ENCODE measurements at places on chromosomes 5 and 9. TPM values are rescaled to one million over a fixed set of nuclear protein-coding genes. Genes with fewer than 3 reads are reported as not detected.
A peak's percentile ranks its signal among the peaks of the same experiment; 100 is the strongest.

SLC25A2 gene
- 0.30 TPM for polyA plus RNA-seq

ZNF474 gene
- polyA plus RNA-seq, result not detected

PARP8 gene
- 8.1 TPM for polyA plus RNA-seq

NR2F1 gene
- polyA plus RNA-seq, result 4.4 TPM

GABRA1 gene
- 0.45 TPM for polyA plus RNA-seq

GADD45G gene
- 126 TPM for polyA plus RNA-seq

DNA sequence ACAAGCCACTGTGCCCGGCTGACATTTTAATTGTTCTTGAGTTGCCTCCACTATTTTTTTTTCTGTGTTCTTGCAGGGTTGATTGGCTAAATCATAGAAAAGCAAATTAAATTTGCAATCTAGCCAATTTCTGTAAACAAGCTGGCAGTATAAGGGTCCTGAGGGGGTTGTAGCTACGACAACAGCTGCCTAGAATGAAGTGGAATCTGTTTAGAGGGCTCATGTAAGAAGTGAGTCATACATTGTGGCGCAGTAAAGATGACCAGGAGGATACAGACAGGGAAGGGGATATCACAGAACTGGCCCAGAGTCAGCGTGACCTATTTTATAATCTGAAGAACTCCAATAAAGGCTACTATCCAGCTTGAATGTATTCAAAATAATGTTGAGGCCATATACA lies 82.2 kb upstream of the TLE1 start:
- no peak for DNase-seq

- no peak for DNase-seq
These were observed 194.8 kb upstream of the IRX2 start for GRCh38 chr5:2946315-2946714.

GRCh38 chr5:88142886-88143692 lies 125.6 kb downstream of the TMEM161B start:
- DNase-seq, result no peak

DNA sequence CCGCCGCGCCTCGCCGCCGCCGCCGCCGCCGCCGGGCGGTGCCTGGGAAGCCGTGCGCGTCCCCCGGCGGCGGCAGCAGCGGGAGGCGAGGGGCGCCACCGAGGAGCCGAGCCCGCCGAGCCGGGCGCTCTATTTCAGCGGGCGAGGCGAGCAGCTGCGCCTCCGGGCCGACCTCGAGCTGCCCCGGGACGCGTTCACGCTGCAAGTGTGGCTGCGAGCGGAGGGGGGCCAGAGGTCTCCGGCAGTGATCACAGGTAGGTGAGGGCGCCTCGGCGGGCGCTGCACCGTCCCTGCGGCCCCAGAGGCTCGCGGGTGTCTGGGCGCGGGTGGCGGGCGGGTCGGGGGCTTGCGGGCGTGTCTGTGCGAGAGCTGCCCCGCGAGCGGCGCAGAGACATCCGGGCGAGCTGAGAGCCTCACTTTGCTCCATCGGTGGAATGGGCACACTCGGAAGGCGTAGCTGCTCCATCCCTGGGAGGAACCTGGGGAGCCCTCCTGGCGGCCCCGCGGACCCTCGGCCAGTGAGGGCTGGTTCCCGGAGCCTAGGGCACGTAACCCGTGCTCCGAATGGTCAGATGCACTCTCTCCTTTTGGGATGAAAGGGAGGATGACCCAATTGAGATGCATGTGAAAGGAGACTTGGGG lies 864 bp downstream of the PAPPA start:
- peak; percentile 45 for DNase-seq

- no peak for DNase-seq
These were observed 50.2 kb downstream of the DROSHA start for GRCh38 chr5:31481531-31482165.

DNA sequence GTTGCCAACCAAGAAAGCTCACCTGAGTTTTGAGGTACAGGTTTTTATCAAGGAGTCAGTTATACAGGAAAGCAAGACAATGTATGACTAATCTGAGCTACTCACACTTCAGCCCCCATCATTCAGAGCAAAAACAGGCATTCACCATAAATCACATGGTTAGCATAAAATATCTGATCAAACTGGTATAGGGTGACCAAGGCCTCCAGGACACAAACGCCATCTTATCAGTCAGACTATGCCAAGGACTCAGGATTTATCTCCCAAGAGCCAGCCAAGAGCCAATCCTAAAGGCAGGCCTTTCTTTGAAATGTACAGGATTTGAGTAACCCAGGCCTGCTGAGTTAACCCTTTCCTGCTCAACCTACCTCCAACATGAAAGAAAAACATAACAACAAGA lies 313.0 kb upstream of the NREP start:
- DNase-seq, result no peak

DNA sequence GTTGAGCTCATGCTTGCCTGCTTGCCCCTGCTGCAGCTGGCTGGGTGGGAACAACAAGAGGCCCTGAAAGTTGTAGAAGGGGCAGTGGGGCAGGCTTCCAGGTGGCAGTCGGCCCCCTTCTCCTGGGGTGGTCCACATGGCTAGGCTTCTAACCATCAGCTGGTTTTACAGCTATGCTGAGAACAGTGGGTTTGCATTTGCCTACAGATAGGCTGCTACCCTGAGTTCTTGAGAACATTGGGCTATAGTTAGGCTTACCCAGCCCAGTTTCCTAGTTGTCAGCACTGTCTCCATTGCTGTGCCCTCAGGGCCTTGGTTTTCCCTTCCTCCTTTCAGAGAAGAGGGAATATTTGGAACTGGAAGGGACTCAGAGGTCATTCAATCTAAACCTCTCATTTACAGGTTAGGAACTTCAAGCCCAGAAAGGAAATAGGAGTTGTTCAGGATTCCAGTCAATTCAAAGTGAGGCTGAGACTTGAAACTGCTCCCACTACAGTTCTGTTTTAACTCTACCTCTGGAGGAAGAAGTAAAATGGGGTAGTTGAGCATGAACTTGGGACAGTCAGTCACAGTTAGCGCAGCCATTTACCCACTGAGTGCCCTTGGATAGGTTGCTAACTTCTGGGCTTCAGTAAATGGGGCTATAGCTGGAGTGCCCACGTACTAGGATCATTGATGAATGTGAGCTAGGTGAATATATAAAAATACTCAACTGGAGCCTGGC lies 11.5 kb downstream of the LARP1 start:
- DNase-seq, result no peak

- DNase-seq, result no peak
These were observed 25.3 kb upstream of the PPP1R2B start for GRCh38 chr5:156824800-156825199.

GRCh38 chr9:5553211-5553610 lies 42.9 kb downstream of the PDCD1LG2 start:
- no peak for DNase-seq

DNA sequence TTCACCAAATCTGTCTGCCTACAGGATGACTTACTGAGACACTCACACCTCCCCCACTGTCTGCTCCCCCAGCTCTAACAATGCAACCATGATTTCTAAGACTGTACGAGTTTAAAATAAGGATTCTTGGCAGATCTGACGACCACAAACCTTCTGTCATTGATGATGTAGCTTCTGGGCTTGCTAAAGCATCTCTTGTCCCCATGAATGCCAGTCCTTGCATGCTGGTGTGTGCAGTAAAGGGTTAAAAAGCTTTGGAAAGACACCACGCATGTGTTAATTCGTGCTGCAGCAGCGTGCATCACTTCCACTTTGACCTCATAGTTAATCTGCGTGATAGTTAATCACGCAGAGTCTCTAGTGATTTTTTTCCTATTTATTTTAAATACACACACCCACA lies 411 bp upstream of the GABRG2 start:
- no peak for DNase-seq

DNA sequence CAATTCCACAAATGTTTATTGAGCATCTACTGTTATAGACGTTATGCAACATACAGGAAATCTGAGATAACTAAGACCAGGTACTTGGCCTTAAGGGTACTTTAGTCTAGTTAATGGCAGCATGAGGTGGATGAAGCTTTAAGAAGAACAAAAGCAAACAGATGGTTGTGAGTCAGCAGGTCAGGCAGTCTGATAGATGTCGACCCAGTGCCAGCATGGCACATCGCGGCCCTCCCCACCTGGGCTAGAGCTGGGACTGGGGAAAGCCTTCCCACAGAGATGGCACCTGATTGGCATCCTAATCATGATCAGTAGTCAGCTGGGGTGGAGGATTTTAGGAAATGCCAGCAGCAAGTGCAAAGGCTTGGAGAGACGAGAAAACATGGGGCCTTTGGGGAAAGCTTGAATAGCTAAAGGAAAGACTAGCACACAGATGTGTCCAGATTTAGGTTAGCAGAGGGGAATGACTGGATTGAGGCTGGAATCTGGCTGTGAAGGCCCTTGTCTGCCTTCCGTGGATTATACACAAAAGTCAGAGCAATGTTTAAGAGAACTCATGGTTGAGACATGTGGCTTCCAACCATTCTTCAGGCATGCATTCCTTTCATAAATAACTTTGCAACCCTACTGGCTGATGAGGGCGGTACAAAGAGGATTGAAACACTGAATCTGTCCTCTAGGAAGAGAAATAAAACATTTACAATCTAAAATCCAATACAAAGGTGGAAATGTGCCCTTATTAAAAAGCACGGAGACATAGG lies 395.4 kb upstream of the WWC1 start:
- no peak for DNase-seq

- DNase-seq, result peak; percentile 76
These were observed 62.1 kb upstream of the VLDLR start for GRCh38 chr9:2559192-2560152.

Data from pancreas (tissue), 10 donors.